HT1080 (cell line): ENCODE measurements at places on chromosomes 7 and 10. TPM values are rescaled to one million over a fixed set of nuclear protein-coding genes. Genes with fewer than 3 reads are reported as not detected.

DNA sequence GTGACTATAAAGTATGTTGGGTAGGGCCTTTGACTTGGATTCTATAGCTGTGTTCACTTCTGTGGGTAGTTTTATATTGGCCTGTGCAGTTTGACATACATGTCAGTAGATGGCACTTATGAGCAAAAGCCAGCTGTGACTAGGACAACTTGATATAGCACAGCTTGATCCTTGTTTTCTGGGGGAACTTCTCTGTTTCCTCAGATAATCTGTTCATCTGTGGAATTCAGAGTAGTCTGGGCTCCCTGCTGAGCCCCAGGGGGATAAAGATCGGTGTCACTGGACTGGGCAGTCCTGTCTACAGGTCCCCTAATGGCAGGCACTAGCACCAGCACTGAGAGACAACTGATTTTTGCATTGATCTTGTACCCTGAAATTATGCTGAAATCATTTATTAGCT is 25.4 kb downstream of the CYP2C9 start:
- peak; percentile 45 for DNase-seq

GRCh38 chr7:47335557-47336471 is 246.1 kb downstream of the TNS3 start:
- no peak for DNase-seq

- no peak for DNase-seq
Measured at GRCh38 chr7:155992974-155993373, 180.7 kb upstream of the SHH start.

DNA sequence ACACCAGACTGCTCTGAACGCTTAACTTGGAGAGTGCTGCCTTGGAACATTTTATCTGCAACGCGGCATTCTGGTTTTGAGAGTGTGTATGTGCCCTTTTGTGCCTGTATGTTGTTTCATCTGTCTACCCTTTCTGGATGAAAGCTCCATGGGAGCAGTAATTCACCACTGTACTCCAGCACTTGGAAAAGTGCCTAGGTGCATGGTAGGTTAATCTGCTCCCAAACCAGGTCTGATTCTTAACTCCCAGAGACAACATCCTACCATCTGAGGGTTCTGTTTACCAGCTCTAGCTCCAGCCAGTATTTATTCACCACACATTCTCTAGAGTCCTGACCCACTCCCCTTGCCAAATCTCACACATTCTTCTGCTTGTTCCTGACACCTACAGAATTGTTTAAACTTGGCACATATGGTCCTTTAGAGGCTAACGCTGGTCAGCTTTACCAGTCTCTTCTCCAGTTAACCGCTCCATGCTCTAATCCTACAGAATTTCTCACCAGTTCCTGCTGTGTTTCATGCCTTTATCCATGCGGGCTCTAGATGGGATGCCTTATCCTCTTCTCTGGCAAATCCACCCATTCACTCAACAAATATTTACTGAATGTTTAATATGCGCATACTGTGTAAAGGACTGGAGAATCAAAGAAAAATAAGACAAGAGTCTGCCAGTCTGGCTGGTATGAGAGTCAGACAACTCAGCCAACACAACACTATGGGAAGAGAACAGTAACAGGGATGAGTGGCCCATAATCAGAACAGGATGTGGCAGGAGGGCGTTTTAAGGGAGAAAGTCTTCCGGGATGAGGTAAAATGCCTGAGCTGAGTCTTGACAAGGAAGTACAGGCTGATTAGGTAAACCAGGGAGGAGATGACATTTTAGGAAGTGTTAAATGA is 46.3 kb downstream of the MTPN start:
- DNase-seq = peak; percentile 64

DNA sequence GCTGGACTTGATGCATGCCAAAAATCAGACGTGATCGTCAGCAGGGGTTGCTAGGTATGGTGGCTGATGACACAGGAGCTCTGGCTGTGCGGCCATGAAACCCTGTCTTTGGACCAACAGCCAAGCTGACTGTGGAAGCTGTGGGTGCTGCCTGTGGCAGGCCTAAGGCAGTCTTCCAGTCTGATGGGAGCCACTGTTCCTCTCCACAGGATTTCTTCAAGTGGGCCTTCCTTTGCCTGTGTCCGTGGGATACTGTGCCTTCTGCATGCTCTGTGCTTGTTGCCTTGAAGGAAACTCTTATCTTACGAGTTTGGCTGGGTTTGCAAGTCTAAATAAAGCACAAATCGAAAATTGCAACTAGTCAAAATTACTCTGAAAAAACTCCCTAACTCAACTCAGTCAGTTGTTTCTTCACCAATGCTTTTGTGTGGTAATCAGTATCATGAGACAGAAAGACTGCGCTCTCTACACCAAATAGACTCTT is 101.9 kb upstream of the PDLIM1 start:
- no peak for DNase-seq

DNA sequence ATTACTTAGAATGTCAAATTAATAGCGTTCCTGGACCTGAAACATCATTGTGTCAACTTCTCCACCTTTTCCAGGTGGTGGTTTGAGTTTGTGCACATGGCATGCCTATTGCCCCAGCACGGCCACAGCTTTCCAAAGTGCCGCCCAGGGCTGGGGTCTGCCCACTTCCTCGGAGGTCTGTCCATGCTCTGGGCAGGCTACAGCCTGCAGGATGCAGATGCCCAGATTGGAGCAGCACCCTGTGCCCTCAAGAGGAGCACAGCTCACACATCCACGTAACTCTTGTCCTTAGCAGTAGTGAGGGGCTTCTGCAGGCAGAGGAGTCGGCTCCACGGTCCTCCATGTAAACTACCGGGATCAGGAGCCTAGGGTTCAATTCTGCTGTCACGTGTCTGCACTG is 238.6 kb downstream of the EBF3 start:
- DNase-seq = no peak

DNA sequence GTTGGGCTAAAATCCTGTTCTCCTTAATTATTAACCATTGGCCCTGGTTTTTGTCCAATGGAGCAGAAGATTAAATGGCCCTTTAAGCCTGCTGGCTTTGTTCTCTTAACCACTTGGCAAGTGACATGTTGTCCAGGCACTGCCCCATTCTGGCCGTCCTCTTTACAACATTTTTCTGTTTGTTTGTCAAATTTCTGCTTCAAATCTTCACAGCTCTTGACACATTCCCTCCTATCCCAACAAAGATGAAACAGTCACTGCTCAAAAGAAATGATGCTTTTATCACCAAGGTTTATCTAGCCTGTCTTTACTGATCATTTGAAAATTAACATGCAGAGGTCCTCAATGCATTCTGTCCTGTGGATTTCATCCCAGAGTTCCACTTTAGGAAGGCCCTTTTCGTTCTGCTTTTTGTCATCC is 700.4 kb downstream of the KCNMA1 start:
- DNase-seq = no peak

DNA sequence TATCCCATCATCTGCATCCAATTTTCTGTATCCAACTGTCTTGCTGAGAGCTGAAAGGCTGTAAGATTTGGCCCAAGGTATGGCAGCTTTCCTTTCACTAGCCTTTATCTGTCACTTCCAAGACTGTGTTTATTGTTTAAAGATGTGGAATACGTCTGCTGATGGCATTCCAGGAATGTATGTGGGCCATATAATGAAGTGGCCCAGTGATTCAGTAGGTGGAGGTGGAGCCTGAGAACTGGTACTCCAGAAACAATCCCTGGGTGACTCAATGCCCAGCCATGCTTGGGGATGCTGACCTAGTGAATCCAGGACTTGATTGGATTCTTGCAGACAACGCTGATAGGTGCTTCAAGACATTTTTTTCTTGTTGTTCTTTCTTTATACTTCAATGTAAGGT is 13.5 kb downstream of the NEUROD6 start:
- peak; percentile 72 for DNase-seq

DNA sequence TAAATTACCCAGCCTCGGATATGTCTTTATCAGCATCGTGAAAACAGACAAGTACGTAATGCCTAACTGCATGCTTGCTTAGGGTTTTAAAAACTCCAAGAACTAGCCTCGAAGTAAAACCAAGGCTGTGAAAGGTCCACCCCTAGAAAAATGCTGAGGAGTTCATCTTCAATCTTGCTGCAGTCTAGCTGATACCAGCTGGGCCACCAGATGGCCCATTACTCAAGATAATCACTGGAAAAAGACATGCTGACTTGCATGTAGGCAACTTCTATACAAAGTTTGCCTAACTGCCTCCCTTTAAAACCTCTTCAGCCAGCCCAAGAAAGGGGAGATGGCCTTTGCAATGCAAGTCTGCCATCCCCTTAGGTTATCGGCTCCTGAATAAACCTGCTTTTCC is 614.1 kb downstream of the GALNT17 start:
- no peak for DNase-seq

DNA sequence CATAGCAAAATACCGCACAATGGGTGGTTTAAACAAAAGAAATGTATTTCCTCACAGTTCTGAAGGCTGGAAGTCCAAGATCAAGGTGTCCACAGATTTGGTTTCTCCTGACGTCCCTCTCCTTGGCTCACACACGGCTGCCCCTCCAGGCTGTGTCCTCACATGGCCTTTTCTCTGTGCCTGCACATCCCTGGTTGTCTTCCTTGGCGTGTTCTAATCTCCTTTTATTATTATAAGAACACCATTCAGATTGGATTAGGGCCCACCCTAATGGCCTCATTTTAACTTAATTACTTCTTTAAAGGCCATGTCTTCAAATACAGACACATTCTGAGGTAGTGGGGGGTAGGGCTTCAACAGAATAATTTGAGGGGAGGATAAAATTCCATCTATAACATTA is 87.9 kb downstream of the FZD1 start:
- no peak for DNase-seq

- DNase-seq = no peak
Measured at GRCh38 chr7:73716318-73716890, 3.1 kb downstream of the STX1A start.

DNA sequence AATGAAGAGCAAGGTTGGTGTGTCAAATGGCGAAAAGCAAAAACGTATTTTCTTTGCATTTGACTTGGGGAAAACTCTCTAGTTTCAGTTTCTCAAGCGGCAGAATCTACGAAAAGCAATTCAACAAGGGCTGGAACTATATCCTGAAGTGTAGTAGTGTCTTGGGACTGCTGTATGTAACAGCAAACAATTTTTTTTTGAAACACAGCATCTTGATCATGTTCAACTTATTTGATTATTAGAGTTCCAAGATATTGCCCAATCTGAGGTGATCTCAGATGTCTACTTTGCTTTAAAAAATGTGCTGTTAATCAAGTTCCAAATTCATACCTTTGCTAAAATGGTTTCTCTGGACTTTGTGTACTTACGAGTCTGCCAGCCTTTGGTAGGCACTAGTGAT is 120.6 kb downstream of the ZWINT start:
- peak; percentile 58 for DNase-seq

DNA sequence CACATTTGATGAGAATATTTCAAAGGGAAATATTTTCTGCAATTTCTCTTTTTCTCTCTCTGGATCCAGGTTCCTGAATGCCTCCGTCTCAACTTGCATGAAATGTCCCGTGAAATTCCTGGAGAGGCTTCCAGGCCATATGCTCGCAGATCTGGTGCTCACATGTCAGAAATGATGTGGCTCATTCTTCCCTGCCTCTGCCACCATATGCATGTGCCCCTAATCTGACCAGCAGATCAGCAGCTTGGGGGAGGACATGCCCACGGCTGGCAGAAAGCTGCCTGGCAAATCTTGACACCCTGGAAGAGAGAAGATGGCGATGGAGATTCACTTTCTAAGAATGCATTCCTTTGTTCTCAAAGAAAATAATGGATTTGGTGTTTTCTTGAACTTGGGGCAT is 490.7 kb downstream of the RPS24 start:
- no peak for DNase-seq

DNA sequence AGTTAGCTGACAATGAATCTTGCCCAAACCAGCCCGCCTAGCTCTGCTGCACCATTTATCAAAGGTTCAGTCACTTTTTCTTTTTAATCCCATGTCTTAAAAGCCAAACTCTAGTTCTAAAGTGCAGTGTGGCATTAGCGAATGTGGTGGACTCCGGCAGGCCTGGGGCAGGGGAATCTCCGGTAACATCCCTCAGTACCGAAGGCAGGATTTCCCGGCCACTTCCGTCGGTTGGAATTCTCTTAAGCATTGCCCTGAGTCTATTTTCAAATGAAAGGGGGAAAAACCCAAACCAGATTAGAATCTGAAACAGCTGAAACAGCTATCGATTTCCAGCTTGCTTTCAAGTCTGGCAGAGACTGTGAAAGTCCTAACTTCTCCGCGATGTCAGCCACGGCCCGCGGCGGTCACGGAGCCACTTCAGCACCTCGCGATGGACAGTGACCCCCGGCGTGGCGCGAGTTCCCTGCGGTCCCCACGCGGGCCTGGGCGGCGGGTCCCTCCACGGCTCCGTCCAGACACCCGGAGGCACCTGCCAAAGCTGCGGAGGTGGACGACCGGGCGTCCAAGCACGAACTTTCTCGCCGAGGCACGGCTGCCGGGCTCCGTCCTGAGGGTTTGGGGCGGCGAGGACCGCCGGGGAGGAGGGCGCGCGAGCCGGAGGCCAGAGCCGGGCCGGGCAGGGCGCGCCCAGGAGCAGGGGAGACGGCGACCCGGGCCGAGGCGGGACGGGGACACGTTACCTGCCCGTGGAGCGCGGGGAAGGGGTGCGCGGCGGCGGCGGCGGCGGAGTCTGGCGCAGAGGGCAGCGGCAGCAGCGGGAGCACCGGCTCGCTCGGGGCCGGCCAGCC is 745 bp downstream of the TCERG1L start:
- no peak for DNase-seq

- DNase-seq = no peak
Measured at GRCh38 chr7:24763303-24763901, 6.1 kb upstream of the GSDME start.

DNA sequence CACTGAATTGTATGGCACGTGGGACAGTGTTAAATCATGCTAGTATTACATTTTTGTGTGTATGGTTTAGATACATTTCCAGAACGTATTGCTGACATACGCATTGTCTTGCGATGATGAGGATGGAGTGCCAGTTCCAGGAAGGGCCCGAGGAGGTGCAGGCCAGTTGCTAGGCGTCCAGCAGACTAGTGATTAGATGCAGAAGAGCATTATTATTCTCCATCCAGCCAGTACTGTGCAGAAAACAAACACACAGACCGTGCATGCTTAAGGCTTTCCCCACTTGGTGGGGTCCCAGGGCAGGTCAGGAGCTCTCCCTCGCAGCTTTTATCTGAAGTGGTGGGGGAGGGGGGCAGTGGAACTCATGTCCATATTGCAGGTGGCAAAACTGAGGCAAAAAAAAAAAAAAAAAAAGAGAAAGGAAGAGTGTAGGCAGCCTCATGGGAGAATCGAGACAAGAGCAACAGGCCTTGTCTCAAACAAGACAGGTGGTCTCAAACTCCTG is 189.2 kb downstream of the CAMK1D start:
- DNase-seq = no peak

GRCh38 chr7:217781-218180 is 25.4 kb downstream of the FAM20C start:
- DNase-seq = no peak

The ANKRD61 gene
- 0.18 and 0.37 TPM in 2 replicates for total RNA-seq

The BMPR1A gene
- total RNA-seq = 21.1 and 26.0 TPM in 2 replicates

The CYP26A1 gene
- total RNA-seq = not detected in 2 replicates

The ANKRD30A gene
- not detected in 2 replicates for total RNA-seq

The ELOVL3 gene
- total RNA-seq = not detected in 2 replicates

The LRRD1 gene
- total RNA-seq = 0.10 TPM in 1 of 2 replicates, not detected in the other

The CXCL12 gene
- total RNA-seq = not detected in 2 replicates

The SH2D4B gene
- 0.05 TPM in 1 of 2 replicates, not detected in the other for total RNA-seq

The BBS9 gene
- 1.2 and 4.2 TPM in 2 replicates for total RNA-seq

The LRMDA gene
- total RNA-seq = not detected in 2 replicates

The POMZP3 gene
- total RNA-seq = 7.7 and 14.2 TPM in 2 replicates
